ENCODE measurements at places on chromosomes 16 and 17. TPM values are rescaled to one million over a fixed set of nuclear protein-coding genes. Genes with fewer than 3 reads are reported as not detected.

DNA sequence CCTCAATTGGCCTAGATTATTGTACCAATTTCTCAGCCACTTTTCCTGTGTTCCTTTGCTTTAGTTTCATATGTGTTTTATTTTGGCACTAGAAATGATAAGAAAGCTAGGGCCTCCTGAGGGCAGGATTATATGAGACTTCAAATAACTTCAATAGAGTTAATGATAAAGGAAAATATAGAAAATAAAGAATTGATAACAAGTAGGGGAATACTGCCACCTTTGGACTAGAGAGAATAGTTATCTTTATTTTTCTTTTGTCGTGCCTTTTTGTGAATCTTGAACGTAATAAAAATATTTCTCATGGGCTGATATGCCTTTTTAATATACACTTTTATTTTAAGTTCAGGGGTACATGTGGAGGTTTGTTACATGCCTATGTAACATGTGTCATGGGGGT is 29.3 kb upstream of the RBL2 start:
- no peak for DNase-seq

DNA sequence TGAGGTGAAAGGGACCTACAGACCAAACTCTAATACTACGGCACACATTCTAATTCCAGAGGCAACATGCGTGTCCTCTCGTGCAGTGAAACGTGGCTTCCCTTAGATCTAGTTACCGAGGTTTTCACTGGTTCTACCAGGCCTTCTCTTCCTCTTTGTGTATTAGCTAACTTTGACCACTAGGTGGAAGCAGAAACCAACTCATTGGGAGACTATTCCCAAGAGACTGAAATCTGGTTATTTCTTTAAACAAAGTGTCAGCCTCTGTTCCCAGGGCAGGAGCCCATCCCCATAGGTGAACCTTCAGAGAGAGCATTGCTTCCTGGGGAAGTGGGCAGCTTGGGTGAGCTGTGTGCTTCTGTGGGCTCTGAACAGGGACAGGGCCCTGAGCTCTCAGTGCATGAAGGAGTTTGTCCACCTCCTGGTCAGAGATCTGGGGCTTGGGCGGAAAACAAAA is 19.7 kb upstream of the RCVRN start:
- no peak for DNase-seq

DNA sequence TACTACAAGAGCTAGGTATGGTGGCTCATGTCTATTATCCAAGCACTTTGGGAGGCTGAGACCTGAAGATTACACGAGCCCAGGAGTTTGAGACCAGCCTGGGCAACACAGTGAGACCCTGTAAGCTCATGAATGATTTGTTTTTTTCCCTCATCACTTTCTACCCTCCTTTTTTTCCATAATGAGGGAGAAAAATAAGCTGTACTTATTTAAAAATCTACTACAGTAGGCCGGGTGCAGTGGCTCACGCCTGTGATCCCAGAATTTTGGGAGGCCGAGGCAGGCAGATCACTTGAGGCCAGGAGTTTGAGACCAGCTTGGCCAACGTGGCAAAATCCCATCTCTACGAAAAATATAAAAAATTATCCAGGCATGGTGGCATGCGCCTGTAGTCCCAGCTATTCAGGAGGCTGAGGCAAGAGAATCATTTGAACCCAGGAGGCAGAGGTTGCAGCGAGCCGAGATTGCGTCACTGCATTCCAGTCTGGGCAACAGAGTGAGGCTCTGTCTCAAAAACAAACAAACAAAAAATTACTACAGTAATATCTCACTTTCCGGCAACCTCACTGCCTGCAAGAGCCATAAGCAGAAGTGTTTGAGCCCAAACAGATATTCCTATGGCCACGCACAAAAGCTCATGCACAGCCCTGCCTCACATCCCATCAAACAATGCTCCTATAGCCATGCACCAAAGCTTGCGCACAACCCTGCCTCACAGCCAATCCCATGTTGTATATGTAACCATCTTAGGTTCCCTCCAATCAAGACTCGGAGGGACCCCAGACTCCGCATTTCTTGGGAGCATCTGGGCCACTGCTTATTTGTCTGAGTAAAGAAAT is 37.4 kb downstream of the TK2 start:
- DNase-seq: no peak

DNA sequence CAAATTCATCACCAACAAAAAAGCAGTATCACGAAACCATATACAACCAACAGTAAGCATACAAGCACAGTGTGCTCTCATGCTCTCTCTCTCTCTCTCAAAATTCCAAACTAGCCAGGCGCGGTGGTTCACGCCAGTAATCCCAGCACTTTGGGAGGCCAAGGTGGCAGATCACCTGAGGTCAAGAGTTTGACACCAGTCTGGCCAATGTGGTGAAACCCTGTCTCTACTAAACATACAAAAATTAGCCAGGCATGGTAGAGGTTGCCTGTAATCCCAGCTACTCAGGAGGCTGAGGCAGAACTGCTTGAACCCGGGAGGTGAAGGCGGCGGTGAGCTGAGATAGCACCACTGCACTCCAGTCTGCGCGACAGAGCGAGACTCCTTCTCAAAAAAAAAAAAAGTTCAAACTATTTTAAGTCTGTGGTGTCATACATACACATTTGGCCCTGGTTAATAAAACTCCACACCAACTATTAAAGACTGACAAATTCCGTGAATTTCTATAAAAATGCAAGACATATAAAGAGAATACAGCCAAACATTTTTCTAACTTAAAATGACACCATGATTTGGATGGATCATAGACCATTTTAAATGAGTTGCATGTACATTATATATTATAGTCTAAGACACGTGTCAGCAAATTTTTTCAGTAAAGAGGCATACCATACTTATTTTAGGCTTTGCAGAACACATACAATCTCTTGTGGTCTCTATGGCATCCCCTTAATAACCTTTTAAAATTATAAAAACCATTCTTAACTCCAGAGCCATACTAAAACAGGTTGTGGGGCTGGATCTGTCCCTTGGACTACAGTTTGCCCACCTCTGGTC is 30.9 kb downstream of the GLG1 start:
- no peak for DNase-seq

GRCh38 chr17:57243171-57243622 is 13.1 kb upstream of the MSI2 start:
- no peak for DNase-seq

- peak; percentile 67 for DNase-seq
These were observed 119.1 kb upstream of the SMURF2 start for GRCh38 chr17:64781014-64781756.

DNA sequence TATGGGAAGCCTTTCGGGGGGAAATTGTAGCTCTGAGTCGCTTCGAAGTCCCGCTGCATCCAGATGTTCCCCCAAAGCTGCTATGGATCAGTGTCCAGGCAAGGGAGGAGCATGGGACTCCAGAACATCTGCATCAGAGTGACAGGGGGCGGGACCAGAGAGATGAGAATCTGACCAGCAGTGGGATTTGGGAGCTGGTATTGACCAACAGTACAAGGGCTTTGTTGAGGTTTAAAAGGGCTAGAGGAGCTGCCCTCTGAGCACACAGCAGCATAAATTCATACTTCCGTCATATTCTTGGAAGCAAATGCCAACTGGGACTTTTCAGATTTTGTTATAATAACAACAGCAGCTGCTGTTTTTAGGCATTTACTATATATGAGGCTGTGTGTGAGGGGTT is 10.6 kb downstream of the RBFOX1 start:
- DNase-seq: no peak

- no peak for DNase-seq
These were observed 5.4 kb upstream of the PIK3R6 start for GRCh38 chr17:8872705-8873435.

DNA sequence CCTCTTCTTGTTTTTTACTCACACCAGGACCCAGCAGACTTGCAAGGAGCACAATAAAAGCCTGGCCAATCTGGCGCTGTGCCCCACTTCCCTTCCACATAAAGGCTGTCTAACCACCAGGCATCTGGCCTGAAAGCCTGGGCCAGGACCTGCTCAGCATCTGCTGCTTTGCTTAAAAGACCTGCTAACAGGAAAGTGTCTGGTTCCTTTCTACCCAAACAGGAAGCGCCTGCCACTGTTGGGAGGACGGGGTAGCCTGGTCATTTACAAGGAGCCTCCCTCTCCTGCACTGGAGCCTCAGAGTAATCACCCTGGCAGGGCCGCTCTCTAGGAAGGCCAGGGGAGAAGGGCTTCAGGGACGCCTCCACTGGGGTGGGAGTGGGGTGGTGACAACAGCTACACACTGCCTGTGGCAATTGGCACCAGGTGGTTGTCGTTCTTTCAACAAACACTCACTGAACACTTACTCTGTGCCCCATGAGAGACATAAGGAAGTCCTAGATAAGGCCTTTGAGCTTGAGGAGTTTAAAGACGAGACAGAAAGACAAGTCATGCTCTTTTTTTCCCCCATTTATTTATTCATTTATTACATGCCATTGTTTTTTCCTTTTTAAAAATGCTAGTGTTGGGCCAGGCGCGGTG is 6.3 kb upstream of the MMP28 start:
- no peak for DNase-seq

- DNase-seq: no peak
These were observed 46.7 kb downstream of the RTN4RL1 start for GRCh38 chr17:1978396-1978949.

- no peak for DNase-seq
These were observed 515.0 kb upstream of the SALL1 start for GRCh38 chr16:51666074-51666473.

Gene NKD1
- 43.2 TPM for total RNA-seq

Gene TMED6
- 5.3 TPM for total RNA-seq

Gene TP53TG3C
- total RNA-seq: not detected

Gene DOC2A
- 9.7 TPM for total RNA-seq

Gene HSD11B2
- 5.4 TPM for total RNA-seq

Gene CDRT15L2
- total RNA-seq: not detected

Gene TMIGD1
- total RNA-seq: 0.24 TPM

Gene RTN4RL1
- 1.7 TPM for total RNA-seq

Gene PRSS21
- total RNA-seq: not detected

Gene ANKRD40CL
- not detected for total RNA-seq

Gene ALOX12
- total RNA-seq: 0.34 TPM

Measured in type B pancreatic cell (in vitro differentiated cells).